ENCODE measurements at places on chromosomes 3 and 15.

GRCh38 chr3:62587579-62588031, 214.3 kb upstream of the FEZF2 start:
- DNase-seq = no peak

DNA sequence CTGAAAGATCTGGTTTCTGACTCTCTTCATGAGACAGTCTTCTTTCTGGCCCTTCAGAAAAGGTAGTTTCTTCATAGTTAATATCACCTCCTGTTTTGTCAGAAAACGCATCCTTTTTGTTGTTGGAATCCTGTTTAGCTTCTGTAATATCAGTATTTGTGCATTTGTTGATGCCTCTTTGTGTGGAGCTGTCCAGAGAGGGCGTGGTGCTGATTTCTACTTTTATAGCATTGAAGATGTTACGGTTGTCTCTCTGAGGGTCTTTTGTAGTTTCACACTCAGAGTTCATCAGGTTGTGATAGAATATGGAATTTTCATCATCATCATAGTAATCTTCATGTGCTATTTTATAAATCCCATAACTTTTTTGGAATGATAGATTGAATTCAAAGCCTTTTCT, 8.9 kb downstream of the GPR149 start:
- peak; percentile 47 for DNase-seq

DNA sequence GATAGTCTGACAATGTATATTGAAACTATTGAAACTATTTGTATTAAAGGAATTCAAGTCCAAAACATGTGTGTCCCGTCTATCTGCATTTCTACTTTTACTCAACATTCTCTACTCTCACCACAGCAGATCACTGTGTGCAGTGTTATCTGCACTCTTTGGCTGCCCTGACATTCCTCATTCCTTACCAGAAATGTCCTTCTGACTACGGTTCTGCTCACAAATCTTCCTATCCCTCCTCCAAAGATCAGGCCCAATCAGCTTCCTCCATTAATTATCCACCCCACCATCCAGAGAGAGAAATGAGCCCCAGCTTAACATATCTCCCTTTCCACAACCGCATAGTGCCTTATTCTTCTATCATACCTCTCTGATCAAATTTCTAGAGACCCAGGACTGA, 94.7 kb downstream of the TBL1XR1 start:
- DNase-seq = no peak

DNA sequence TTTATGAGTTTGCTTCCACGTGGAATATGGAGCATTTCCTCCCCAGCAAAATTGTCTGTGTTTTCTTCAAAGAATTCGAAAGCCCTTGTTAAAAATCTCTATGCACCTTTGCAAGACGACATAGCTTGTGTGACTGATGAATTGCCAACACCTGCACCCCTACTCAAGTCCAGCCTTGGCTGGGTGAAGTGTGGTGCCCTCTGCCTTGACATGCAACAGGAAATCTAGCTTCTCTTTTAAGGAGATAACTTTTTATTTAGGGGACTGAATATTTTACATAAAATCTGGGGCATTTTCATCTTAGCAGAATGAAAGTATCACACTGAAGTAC, 647 bp downstream of the HMG20A start:
- no peak for DNase-seq

- no peak for DNase-seq
Observed at GRCh38 chr15:63096178-63096577, 25.5 kb upstream of the LACTB start.

DNA sequence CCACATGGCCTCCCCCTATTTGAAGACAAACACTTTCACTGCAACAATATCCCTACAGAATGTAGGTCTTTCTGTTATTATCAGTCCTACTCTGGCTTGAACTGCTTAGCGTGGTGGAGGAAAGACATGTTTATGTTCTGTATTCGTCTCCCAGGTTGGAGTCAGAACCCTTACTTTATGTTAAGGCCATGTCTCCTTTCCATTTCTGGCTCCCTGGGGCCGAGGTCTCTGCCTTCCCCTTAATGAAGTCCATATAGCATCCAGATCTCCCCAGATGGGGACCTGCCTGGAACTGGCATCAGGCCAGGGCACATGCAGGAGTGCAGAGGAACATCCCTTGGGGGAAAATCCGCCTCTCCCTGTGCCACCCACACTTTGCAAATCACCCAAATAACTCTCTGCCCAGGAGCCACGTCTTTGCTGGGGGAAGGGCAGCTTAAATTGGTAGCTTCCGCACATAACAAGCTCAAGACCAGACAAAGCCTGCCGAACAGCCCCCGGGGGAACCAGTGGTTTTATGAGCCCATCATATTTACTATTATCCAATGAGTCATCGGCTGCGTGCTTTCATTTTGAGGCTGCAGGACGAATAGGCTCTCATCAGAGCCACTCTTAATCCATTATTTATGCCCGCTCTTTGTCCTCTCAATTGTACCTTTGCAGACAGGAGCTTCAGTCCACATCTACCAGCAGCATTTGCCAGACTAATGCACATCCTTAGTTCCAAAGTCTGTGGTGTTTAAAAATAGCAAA, 237.0 kb downstream of the UACA start:
- peak; percentile 67 for DNase-seq

DNA sequence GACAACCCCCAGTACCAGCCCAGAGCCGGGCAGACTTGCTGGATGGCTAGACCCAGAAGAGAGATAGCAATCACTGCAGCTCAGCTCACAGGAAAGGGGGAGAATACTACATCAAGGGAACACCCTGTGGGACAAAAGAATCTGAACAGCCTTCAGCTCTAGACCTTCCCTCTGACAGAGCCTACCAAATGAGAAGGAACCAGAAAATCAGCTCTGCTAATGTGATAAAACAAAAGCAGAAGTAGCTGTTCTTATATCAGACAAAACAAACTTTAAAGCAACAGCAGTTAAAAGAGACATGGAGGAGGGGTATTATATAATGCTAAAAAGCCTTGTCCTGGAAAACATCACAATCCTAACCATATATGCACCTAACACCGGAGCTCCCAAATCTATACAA, 283.3 kb downstream of the KLF13 start:
- no peak for DNase-seq

DNA sequence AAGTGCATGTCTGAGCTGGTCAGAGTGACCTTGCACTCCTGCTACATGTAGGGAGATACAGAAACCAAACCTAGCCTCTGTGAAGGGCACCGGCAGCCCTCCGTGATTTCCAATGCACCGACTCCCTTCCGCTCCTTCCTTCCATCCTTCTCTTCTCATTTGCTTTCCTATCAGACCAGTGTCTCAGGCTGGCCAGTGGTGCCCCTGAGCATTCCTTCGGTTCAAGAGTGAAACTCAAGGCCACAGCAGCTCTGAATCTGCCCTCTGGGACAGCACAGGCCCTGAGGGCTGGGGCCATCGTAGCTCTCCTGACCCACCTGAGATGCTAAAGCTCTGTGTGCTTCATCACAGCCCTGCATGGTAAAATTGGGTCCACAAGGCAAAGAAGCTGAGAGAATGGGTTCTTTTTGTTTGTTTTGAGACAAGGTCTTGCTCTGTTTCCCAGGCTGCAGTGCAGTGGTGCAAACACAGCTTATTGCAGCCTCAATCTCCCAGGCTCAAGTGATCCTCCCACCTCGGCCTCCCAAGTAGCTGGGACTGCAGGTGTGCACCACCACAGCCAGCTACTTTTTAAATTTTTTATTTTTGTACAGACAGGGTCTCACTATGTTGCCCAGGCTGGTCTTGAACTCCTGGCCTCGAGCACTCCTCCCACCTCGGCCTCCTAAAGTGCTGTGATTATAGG, 2.3 kb upstream of the BMF start:
- peak; percentile 18 for DNase-seq

DNA sequence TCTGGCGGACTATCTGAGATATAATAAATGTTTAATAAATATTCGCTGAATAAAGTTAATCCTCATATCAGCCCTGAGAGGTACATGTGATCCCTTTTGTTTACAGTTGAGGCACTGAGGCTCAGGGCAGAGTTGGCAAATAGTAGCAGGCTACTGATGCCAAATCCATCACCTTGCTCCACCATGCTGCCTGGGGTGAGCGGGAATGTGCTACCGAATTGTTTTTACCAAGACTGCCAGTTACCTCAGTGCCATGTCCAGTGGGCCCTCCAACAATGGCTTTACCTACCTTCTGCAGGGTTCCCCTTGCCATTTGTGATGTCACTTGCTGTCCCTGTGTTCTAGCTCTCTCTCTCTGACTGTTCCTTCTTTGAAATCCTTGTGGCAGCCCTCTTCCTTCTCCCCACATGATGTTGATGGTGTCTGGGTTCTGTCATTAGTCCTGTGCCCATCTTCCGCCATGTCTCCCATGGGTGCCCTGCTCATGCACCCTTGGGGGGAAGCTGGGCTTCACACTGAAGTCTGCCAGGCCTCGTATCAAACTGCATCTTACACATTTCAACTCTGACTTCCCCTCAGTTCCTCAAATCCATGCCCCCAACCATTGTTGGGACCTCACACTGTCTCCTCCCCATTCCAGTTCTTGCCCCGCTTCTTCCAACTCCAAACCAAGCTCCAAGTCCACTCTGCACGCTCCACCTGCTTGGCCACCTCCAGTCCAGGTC, 35.4 kb downstream of the SLCO2A1 start:
- peak; percentile 25 for DNase-seq

GRCh38 chr3:192843723-192844485, 73.8 kb downstream of the MB21D2 start:
- no peak for DNase-seq

Data from right forelimb (tissue), 1 donor.